Regular cardiac myocyte (primary cell): ENCODE measurements at places on chromosomes 4 and X. TPM values are rescaled to one million over a fixed set of nuclear protein-coding genes. Genes with fewer than 3 reads are reported as not detected.

Gene PNMA3
- total RNA-seq: under 0.01 and 0.28 TPM in 2 replicates

Gene JCHAIN
- 0.19 and 2.0 TPM in 2 replicates for total RNA-seq

Gene TCP11X1
- not detected in 2 replicates for total RNA-seq

Gene ASB9
- 0.38 and 0.56 TPM in 2 replicates for total RNA-seq
